Activated T-cell treated with anti-CD3 and anti-CD28 coated beads, Interleukin-2, amount 50 U/mL, for 48 hours (primary cell): ENCODE measurements at places on chromosomes 11 and 22.

DNA sequence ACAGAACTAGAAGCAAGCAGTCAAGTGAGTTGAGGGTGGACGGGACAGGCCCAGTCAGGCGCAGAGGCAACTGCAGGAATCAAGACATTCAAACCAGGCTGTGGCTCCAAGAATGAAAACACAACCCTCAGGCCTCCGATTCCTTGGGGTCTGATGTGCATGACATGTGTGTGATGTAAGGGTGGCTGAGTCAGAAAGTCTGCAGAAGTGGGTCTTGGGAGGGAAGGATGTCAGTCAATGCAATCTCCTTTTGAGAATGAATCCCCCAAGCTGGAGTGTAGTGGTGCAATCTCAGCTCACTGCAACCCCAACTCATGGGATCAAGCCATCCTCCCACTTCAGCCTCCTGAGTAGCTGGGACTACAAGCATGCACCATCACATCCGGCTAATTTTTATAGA lies 15.9 kb upstream of the PDE2A start:
- no peak for DNase-seq

- no peak for DNase-seq
These were observed 6.0 kb upstream of the TUBA8 start for GRCh38 chr22:18104566-18104965.

- no peak for DNase-seq
These were observed 4.4 kb upstream of the WEE1 start for GRCh38 chr11:9568854-9569587.

GRCh38 chr11:13502492-13502891 lies 6.7 kb upstream of the PTH start:
- DNase-seq, result no peak

DNA sequence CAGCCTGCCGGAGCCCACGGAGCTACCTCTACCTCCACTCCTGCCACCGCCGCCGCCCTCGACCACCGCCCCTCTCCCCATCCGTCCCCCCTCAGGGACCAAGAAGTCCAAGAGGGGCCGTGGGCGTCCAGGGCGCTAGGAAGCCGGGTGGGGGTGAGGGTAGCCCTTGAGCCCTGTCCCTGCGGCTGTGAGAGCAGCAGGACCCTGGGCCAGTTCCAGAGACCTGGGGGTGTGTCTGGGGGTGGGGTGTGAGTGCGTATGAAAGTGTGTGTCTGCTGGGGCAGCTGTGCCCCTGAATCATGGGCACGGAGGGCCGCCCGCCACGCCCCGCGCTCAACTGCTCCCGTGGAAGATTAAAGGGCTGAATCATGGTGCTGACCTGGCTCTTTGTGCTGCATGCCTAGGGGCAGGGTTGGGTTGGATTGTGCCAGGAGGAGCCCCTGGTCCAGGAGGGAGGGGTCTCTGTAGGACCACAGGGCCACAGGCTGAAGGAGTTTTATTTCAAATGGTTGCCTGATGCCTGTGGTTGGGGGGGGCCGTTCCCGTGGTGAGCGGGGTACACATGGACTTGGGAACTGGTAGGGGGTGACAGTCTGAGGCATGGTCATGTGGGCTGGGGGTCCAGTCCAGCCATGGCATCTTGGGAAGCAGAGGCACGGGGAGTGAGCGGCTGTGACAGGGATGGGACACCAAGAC lies 2.3 kb downstream of the PTPRCAP start:
- peak; percentile 66 for DNase-seq

DNA sequence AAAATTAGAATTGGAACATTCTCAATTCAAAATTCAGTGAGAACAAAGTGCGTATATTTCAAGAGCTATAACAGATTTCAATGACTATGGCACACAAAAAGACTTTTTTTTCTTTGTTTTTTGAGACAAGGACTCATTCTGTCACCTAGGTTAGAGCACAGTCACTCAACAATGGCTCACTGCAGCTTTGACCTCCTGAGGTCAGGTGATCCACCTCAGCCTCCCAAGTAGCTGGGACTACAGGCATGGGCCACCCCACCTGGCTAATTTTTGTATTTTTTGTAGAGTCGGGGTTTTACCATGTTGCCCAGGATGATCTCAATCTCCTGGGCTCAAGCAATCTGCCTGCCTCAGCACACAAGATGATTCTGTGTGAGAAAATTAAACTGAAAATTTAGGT lies 51.5 kb downstream of the PIK3C2A start:
- DNase-seq, result no peak

- no peak for DNase-seq
These were observed 56.9 kb downstream of the AMOTL1 start for GRCh38 chr11:94825031-94825430.

GRCh38 chr11:127866109-127866508 lies 721.2 kb downstream of the ETS1 start:
- DNase-seq, result no peak

GRCh38 chr11:130096823-130097222 lies 27.1 kb downstream of the APLP2 start:
- DNase-seq, result no peak

GRCh38 chr22:22210375-22210774 lies 34.2 kb upstream of the VPREB1 start:
- peak; percentile 80 for DNase-seq

GRCh38 chr11:125426818-125427528 lies 69.1 kb downstream of the FEZ1 start:
- DNase-seq, result no peak

- no peak for DNase-seq
These were observed 5.8 kb upstream of the OR5B2 start for GRCh38 chr11:58433638-58434203.
